Jurkat, Clone E6-1 (cell line): ENCODE measurements at places on chromosomes 6 and 20.

DNA sequence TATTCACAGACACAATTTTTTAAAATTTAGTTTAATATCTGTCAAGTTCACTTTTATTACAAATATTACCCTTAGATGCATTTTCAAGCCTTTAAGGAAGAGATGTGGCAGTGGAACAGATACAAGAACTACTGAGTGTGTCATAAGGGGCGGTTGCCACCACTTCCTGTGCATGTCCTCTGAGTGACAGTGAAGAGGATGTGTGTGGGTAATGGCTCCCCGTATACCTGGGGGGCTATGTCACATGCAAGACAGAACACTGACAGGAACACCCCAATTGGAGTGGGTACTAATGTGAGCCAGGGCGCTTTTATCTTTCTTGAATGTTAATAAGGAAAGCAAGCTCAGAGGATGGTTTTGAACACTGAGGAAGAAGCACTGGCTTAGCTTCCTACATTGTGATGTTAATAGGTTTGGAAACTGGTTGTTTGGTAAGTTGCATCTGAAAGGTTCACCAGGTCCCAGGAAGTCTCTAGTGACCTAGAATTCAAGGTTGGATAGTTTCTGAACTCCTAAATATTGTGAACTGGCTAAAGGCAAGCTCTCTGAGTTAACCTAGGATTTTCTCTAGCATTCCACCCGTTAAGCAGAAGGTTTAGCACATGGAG lies 83.4 kb upstream of the ASF1A start:
- peak; percentile 92 for DNase-seq

DNA sequence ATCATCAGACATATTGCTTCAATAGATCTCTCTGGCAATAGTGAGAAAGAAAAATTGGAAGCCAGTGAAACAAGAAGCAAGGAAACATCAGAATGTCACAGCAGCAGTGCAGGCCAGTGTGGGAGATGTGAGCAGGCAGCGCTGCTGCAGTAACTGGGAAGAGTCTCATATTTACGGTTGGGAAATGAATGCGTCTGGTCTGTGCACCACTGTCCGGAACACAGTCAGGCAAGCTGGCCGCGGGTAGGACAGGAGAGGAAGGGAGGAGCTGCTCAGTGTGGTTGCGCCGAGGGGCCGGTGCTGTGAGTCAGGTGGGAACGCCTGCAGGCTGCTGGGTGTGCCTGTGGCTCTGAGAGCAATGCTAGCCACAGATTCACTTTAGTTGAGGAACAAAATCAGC lies 6.4 kb upstream of the PSMG4 start:
- DNase-seq, result no peak

DNA sequence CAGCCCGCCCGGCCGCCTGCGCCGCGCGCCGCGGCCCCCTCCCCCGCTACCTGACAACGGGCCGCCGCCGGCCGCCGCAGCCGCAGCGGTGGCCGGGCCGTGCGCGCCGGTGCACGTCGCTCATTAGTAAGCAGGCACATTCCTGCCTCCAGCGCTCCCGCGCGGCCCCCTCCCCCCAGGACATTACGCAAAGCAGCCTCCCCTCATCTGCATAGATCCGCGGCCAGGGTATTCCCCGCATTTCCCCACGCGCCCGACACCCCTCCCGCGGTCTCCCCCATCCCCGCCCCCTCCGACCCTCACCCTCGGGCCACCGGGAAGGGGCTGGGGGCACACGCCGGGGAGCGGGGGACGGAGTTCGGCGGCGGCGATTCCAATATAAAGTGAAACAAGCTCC lies at the start of gene HIVEP2:
Gene HIVEP2, minus strand, starts transcription at position 128 of the 397 bp plus-strand sequence. CDS start 170,438 bp downstream, outside the sequence.
- no peak for DNase-seq

DNA sequence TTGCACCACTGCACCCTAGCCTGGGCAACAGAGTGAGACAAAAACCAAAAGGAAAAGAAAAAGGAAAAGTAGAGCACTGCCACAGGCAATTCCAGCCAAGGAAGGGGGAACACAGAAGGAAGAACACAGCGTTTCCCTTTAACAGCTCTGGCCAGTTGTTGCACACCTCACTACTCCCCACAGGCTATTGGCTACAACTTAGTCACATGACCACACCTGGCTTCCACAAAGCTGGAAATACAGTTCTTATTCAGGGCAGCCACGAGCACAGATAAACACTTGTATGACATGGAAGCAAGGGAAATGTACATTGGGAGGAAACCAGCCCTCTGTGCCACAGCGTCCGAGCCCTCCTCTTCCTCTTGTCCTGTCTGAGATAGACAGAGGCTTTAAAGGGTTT lies 249.0 kb upstream of the JARID2 start:
- no peak for DNase-seq
